ENCODE measurements at places on chromosomes 3 and 15.

GRCh38 chr3:181935915-181936314, 224.2 kb downstream of the SOX2 start:
- no peak for DNase-seq

- DNase-seq, result no peak
Measured at GRCh38 chr3:55468251-55468650, 18.9 kb downstream of the WNT5A start.

DNA sequence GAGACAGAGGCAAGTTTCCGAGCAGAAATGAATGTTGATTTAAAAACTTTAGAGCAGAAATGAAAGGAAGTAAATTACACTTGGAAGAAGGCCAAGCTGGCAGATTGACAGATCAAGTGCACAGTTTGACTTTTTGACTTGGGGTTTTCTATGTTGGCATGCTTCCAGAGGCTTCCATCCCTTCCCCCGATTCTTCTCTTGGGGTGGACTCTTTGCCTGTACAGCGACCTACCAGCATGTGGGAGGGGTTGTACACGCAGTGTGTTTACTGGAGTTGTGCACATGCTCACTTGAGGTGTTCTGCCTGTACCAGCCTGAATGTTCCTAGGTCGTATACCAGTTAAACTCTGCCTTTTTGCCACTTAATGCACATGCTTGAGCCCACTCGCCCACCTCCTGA, 701.5 kb upstream of the GBE1 start:
- peak; percentile 2 for DNase-seq

DNA sequence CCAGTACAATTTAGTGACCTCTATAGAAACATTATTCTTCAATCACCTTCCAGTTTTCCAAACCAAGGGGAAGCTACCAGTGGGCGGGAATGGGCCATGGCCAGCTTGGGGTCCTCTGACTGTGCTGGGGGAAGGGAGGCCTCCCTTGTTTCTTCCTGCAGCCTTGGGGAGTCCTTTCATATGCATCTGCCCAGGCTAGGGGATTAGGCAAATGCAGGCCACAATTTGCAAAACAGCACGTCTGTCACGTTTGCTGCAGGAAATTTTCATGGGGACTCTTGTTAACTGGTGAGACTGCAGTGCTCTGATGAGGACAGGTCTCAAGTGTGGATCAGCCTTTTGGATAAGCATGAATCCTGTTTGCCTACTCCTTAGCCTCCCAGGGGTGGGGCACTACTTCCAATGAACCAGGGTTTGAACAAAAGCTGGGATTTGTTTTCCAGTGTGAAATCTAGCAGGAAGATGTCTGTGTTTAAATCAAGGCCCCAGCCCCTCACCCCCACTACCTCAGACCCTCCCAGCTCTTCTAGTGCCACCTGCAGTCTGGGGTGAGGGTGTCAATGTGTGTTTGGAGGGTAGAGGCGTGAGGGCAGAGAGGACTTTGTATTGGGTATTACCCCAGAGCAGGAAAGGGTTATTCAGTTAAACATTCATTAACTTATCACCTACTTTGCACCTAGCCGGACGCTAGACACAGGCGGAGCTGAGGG, 219.9 kb downstream of the OPA1 start:
- DNase-seq, result no peak

All from foreskin melanocyte (primary cell).